ENCODE measurements at places on chromosomes 7 and 10. TPM values are rescaled to one million over a fixed set of nuclear protein-coding genes. Genes with fewer than 3 reads are reported as not detected.

The OR9A2 gene
- not detected for total RNA-seq

The MAGI2 gene
- total RNA-seq = 0.05 TPM

The EIF3A gene
- total RNA-seq = 148 TPM

The SPACDR gene
- total RNA-seq = 1.5 TPM

DNA sequence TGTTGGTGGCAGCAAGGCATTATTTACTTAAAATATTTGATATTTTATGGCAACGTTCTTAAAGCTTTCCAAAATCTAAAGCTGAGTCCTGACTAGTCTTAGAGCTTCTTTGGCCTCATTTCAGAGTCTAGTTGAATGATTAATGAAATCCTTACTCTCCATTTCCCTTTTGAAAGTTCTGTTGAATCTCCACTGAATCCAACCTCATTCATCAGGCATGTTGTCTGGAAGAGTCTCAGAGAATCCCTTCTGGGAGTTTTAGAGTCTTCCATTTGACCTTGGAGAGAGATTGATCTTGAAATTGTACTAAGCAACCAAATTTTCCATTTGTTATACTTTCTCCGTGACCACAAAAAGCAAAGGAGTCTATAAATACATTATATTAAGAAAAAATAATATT lies 198.5 kb upstream of the TMEM196 start:
- DNase-seq = no peak

GRCh38 chr7:94397722-94398121 lies 3.0 kb downstream of the COL1A2 start:
- no peak for DNase-seq

DNA sequence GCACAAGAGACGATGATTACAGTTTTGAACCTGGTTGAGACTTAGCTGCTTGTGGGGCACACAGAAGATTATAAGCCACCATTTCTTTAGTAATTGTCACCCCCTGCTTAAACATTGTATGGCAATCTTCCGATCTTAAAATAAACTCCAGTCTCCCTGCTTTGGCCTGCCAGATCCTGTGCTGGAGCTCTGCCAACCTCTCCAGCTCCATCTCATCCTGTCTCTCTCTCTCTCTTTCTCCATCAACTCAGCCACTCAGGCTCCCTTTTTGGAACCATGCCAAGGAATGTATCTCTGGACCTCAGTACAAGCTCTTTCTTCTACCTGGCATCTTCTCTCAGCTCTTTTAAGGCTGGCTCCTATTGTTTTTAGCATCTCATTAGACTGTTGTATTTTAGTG lies 1053.2 kb downstream of the REEP3 start:
- DNase-seq = no peak

- no peak for DNase-seq
Observed at GRCh38 chr7:57438244-57438643, 11.7 kb upstream of the ZNF716 start.

Data from GM12878 (cell line).